C1 segment of cervical spinal cord (tissue), 14 donors: ENCODE measurements at places on chromosomes 5 and 9.

GRCh38 chr5:135497971-135498636 lies 37.7 kb downstream of the NEUROG1 start:
- no peak for DNase-seq

DNA sequence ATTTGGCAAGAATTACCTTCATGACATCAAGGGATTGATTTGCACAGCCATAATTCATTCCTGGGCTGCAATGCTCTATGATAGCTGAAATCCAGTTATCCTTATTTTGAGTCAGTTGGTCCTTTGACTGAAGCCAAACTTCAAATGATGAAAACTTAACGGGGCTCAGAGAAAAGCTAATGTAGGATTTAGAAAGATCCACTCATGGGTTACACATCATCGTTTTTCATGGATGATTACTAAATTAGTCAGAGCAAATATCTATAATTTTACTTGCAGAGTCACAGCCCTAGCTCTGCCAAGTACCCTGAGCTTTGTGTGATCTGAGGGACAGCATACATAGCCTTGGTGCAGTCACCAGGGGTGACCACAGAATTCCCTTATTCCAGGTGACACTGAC lies 27.3 kb upstream of the MUSK start:
- DNase-seq: no peak

GRCh38 chr9:107954312-107954711 lies 464.7 kb upstream of the KLF4 start:
- no peak for DNase-seq

DNA sequence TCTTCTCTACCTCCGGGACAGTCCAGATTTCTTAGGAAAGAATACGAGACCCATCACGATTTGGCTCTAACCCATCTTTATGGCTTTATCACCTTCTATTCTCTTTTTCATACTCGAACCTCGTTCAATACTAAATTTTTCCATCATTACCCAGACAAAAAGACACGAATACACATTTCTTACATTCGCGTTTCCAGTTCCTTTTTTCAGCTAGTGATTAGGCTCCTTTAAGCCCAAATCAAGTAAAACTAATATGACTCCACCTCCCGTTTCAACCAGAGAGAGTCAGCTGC lies 506 bp downstream of the ZBTB6 start:
- DNase-seq: no peak

DNA sequence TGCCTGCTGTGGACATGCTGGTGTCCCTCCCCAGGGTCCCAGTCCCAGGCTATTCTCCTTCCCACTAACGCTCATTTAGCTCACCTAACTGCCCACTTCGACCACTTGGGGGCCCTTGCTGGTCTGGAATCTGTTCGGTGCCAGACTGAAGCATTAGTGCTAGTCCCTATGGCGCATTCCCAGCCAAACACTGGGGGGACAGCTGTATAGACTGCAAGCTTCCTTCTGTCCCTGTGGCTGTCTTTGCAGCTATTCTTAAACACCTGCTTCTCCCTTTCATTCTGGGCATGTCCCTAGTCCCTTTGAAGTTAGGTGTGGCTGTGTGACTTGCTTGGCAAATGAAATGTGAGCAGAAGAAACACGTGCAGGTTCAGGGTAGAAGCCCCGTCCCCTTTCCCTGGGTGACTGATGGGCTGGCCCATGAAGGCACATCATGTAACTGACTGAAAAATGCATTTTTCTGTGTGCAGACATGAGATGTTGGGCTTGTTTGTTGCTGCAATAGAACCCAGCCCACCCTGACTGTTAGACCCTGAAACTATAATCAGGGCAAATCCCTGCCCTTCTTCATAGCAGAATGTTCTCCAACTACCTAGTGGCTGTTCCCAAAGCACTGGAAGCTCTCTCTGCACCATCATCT lies 134.4 kb downstream of the BARX1 start:
- no peak for DNase-seq

GRCh38 chr9:114469091-114469853 lies 36.0 kb downstream of the WHRN start:
- DNase-seq: no peak

- no peak for DNase-seq
These were observed 185.4 kb upstream of the SEMA6A start for GRCh38 chr5:116759860-116760640.

DNA sequence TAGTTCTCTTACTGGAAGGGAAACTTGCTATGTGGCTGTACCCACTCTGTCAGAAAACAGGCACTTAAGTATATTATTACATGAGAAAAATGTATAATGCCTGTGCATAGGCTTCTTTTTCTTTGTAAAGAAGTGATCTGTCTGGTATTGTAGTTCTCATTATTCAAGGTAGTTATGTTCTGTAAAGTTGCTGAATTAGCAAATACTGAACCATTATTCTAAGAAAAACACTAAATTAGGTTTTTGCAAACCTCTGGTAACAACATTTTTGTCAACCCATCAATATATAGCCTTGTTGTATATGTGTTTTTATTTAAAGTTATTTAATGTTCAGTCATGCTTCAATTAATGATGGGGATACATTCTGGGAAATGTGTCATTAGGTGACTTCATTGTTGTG lies 8.8 kb downstream of the RAD17 start:
- DNase-seq: no peak

- DNase-seq: no peak
These were observed 156.4 kb downstream of the SPOCK1 start for GRCh38 chr5:137342764-137343163.

DNA sequence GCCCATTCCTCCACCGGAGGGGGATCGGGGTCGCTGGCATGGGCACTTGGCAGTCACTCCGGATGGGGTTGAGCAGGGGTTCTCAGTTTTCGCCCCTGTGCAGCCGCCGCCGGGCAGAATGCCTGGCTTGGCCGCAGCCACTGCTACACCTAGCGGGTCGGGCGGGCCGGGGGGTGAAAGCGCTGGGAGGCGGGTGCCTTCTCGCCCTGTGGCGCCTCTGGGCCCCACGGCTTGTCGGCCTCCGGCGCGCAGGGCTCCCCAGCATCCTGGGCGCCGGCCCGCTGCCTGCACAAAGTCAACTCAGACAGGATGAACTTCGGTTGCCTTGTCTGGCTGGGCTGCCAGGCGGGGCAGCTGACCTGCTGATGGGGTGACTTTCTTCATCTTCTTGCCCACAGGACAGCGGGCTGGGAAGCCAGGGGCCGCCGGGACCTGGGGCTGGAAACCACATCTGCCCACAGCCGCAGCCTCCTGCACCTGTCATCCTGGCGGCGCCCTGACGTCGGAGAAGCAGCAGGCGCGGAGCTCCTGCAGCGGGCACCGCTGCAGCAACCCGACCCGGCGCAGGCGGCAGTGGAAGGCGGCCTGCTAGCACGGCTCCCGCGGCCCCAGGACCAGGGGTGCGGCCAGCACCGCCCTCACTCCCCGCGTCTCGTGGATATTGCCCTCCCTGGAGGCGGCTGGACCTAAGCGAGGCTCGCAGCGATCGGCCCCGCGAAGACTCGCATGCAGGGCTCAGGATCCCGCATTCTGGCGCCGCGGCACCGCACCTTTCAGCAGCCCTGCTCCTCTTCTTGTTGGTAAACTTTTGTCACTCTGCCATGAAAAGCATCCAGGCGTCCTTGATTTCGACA lies 1.3 kb upstream of the ANKRD18A start:
- no peak for DNase-seq

DNA sequence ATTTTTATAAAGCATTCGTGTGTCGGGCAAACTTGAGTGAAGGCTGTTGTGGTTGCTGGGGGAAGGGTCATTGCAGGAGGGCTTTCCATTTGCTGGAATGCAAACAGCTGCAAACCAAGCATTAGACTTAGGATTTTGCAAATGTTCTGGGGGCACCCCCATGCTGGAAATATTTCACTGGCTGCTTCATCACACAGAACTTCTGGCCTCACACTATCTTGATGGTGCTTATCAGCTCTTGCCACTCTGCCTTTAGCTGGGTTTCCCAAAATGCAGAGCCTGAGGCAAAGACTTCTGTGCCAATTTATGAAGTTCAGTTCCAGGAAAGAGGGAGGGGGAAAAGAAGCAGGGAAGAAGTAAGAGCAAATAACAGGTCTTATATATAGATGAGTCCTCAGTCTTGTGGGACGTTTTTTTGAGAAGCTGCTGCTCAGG lies 8.6 kb upstream of the COL15A1 start:
- no peak for DNase-seq

GRCh38 chr9:74369844-74370243 lies 127.3 kb upstream of the RORB start:
- no peak for DNase-seq

DNA sequence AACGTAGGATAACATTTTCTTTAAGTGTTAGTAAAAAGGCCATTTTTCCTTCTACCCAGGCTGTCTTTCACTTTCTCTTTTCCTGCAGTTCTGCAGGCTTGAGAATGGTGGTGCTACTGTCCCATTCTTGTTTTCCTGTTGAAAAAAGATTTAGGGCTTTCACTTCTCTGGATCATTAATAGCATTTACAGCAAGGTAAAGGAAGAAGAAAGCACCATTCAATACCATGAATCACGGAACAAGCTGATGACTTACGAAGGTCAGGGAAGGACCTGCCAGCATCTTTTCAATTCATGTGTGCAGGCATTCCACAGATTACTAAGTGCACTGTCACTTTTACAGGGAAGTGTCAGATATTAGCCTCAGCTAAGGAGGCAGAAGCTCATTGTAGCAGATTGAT lies 292.8 kb downstream of the YTHDC2 start:
- no peak for DNase-seq

DNA sequence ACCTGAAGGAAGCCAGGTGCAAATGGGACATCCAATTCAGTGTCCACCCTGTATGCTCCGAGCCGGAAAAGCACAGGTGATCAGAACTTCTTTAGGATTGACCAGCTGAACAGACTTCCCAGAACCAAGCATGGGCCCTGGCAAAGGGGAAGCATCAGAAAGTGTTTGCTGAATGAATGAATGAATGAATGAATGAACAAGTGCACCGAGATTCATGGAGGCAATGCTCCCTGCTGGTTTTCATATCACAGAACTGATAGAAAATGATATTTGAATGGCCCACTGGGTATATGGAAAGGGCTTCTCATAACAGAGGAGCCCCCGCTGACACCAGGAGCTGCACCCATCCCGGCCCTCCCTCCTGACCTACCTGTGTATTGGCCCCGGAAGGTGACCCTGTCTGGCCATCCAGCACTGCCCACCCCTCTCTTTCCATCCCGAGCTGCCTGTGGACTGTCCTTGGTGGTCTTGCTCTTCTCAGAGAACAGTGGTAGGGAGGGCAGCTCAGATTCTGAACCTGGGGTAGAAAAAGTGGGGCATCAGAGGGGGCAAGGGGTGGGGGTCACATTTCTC lies 15.9 kb downstream of the ORM2 start:
- no peak for DNase-seq

DNA sequence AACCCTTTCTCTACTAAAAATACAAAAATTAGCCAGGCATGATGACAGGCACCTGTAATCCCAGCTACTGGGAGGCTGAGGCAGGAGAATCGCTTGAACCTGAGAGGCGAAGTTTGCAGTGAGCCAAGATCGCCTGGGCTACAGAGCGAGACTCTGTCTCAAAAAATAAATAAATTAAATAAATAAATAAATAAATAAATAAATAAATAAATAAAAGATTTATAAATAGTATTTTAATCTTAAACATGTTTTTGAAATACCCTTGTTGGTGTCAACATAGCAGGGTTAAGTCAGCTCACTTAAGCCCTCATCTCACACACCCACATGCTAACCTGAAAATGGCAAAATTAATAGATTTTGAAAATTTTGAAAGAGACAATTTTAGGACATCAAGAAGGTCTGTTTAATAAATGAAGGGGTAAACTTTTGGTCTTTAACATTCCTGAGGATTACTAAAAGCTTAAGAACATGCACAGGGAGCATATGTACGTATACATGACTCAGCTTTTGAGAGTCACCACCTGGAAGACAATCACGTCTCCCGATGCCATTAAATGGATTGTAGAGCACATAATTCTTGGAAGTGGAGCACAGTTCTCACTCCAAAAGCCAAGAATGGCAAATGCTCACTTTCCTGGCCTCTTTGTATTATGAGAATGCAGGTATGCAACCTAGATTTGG lies 202.5 kb downstream of the GDNF start:
- no peak for DNase-seq

DNA sequence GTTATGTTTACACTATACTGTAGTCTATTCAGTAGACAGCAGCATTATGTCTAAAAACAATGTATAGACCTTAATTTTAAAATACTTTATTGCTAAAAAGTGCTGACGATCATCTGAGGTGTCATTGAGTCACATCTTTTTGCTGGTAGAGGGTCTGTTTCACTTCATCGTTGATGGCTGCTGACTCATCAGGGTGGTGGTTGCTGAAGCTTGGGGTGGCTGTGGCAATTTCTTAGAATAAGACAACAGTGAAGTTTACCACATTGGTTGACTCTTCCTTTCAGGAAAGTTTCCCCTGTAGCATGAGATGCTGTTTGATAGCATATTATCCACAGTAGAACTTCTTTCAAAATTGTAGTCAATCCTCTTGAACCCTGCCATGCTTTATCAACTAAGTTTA lies 150.3 kb downstream of the FBXL7 start:
- no peak for DNase-seq

GRCh38 chr9:83062651-83063527 lies at the start of gene RASEF:
Gene RASEF, minus strand, starts transcription at chr9:83063142. Its CDS starts 275 bp downstream, at chr9:83062867.
- DNase-seq: no peak

DNA sequence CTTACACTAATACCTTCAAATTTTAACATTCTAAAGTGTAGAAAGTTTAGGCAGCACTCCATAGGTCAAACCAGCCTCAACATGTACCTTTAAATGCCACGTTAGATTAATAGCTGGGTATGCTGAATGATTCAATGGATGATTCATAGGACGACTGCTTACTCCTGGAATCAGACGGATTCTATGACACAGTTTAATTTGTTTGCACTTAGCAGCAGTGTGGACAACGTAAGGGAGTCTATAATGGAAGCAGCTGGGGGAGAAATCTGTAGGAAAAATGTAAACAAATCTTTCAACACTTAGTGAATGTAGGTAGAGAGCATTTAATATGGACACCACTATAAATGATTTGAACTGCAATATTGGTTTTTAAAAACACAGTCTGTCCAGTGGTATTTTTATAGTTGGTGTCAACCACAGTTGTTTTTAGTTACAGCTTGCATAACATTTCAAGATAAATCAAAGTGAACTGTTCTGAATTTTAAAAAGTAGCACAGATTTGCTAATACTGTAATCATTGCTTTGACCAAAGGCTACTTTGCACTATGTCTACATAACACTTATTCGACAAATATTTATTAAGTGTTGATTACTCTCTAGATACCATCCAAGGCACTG lies 701.5 kb upstream of the MEF2C start:
- DNase-seq: no peak

DNA sequence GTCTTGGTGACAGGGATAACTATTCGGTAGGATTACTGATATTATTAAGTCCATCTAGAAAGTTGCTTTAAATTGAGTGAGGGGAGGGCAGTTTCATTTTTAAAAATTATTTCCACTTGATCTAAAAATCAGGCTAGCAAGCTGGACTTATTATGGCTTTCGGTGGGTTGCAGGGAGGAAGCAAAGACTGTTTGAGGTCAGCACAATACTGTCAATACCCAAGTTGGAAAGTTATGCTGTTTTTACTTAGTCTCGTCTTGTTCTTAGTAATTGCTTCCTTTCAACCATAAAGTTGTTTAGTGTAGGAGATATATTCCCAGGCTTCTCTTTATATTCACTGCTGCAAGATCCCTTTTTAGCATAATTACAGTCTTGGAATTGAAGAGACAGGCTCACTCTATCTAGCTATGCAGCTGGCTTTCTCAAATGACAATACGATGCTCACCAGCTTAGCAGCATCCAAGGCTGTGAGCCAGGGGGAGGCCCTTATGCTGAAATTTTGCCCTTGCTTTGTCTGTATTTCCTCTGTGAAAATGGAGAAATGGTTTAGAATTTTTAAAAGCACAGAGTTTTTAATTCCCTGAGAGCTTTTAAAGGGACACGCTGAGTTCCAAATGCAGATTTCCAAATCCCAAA lies 68.2 kb upstream of the APC start:
- no peak for DNase-seq
